Activated T-helper 9 cell treated with anti-CD3 and anti-CD28 coated beads, Interleukin-2, amount 50 U/mL, for 16 hours (primary cell): ENCODE measurements at places on chromosomes 16 and 17.

DNA sequence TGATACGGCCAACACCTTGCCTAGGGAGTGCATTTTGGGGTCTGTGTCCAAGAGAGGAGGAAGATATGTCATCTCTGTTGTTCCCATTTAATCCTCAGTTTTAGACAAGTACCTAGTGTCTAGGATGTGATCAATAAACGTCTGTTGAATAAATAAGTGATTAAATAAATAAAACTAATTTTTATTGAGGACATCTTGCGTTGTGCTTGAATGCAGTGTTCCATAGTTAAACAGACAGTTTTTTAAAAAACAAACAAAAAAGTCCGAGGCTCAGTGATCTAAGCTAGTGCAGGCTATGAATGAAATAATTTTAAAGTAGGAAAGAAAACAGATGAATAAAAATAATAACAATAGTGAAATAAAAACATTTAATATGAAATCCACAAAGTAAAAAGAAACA, 283.0 kb upstream of the MAF start:
- no peak for DNase-seq

DNA sequence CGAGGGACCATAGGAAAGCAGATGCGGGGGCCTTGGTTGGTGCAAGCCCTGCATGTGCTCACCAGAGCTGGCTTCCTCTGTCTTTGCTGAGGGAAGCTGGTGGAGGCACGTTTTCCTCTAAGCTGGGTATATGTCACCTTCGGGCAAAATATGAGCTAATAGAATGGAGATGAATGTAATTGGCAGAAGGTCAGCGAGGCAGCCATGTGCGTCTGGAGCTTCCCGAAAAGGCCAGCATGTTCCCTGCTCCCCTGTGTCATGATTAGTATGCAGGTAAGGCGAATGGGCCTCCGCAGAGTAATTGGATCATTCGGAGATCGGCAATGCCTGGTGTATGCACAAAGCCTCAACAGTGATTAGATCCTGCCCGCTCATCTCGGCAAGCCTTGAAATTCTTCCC, 806.2 kb upstream of the EEF2KMT start:
- DNase-seq = no peak

DNA sequence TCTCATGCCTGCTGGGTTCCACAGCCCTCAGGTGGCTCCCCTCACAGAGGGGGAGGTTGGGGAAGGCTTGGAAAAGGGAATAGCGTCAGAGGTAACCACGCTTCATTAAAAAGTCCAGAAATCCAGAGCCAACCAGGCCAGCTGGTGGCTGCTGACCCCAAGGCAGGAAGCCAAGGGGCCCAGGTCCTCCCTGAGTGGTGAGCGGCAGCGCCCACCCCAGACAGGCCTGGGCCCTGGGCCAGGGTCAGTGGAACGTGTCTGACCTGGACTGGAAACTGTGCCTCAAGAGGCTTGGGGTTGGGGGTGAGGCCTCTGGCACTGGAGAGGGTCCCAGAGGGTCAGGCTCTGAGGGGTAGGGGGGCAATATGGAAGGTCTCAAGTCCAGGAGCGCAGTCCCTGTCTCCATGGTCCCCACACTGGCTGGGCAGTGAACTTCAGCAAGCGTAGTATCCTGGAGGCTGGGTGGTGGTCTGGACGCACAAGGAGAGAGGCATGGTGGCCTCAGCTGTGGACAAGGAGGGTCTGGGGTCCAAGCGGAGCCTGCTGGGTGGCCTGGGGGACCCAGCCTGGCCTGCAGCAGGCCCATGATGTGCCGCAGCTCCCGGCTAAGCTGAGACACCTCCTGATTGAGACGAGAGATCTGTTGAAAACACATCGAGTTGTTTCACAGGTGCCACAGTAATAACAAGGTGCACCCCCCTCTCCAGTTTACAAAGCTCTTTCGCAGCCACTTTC, 5.2 kb upstream of the RAB5C start:
- DNase-seq = no peak

- no peak for DNase-seq
Measured at GRCh38 chr16:85621698-85622428, 8.7 kb downstream of the GSE1 start.
